ENCODE measurements at places on chromosomes 3 and 15.
A peak's percentile ranks its signal among the peaks of the same experiment; 100 is the strongest.

GRCh38 chr3:94317017-94317416 is 254.2 kb downstream of the NSUN3 start:
- DNase-seq: no peak

GRCh38 chr3:148914936-148915690 is 50.0 kb downstream of the CPA3 start:
- no peak for DNase-seq

DNA sequence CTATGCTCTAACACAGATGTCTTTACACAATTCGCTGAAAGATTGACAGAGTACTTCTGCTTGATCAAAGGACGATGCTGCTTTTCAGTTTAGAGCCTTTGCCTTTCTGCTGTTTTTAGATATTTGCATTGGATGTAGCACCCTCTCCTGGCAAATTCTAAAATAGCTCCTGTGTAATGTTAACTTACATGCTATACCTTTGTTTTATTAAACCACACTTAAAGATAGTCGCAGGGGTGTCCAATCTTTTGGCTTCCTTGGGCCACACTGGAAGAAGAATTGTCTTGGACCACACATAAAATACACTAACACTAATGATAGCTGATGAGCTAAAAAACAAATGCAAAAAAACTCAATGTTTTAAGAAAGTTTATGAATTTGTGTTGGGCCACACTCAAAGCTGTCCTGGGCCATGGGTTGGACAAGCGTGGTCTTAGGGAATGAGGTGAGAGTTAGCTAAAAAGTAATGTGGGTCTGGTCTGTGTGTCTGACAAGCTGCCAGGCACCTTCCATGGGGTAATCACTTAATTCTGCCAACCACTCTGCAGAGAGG is 62.9 kb downstream of the ATG7 start:
- DNase-seq: peak; percentile 79

- DNase-seq: no peak
These were observed 50.3 kb downstream of the SHQ1 start for GRCh38 chr3:72797773-72798543.

DNA sequence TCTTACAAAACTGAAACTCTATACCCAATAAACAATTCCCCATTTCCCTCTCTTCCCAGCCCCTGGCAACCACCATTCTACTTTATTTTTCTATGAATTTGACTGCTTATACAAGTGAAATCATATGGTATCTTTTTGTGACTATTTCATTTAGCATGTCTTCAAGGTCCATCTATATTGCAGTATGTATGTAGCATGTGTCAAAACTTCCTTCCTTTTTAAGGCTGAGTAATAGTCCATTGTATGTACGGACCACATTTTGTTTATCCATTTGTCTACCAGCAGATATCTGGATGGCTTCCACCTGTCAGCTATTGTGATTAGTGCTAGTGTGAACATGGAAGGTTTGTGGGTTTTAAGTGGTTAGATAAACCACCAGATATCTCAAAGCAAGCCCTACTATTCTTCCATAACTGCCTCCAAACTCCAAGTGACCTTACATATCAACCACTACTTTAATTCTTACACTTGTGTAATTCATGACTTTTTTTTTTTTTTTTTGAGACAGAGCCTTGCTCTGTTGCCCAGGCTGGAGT is 134.7 kb downstream of the TMCC1 start:
- no peak for DNase-seq

- DNase-seq: no peak
These were observed 31.5 kb downstream of the ESYT3 start for GRCh38 chr3:138465925-138466324.

DNA sequence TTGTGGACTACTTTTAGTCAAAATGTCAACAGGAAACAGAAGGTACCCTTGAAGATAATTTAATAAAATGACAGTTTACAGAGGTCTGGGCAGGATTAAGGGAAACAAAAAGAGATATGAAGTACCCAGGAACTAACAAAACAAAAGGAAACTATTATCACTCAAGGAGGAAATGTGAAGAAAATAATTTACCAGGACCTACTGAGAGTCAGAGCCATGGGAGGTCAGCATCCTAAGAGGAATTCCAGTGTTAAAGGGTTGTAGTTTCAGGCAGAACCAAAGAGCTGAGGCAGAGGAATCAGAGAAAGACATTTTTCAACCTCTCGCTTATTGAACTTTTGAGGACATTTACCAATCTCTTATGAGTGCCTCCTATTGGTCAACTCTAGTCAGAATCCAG is 408.9 kb upstream of the CBLB start:
- no peak for DNase-seq

GRCh38 chr15:36479200-36479896 is 100.1 kb upstream of the CDIN1 start:
- DNase-seq: no peak

All from GM03348 (cell line).